Stimulated activated CD4-positive, alpha-beta T cell treated with anti-CD3 and anti-CD28 coated beads, Interleukin-1b, Interleukin-23, amount 100 ng/mL, for 48 hours (primary cell): ENCODE measurements at places on chromosomes 6 and 20.

DNA sequence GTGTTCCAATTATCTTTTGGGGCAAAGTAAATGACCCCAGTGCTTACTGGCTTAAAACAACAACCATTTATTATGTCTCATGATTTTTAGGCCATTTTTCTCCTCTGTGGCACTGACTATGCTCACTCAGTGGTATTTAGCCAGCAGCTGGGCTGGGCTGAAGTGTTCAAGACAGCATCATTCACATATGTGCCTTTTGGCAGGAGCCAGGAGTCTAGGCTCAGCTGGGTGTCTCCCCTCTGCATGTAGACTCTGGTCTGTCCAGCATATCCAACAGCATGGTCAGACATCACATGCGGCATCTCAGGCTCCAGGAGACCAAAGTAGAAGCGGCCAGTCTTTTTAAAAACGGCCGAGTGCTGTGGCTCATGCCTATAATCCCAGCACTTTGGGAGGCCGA is 120.3 kb upstream of the TOP1 start:
- DNase-seq: no peak

- no peak for DNase-seq
These were observed 103.3 kb downstream of the IBTK start for GRCh38 chr6:82144007-82144851.

- DNase-seq: no peak
These were observed 157.7 kb downstream of the PREX1 start for GRCh38 chr20:48669946-48670605.

GRCh38 chr6:22954749-22955385 is 385.5 kb downstream of the HDGFL1 start:
- no peak for DNase-seq

DNA sequence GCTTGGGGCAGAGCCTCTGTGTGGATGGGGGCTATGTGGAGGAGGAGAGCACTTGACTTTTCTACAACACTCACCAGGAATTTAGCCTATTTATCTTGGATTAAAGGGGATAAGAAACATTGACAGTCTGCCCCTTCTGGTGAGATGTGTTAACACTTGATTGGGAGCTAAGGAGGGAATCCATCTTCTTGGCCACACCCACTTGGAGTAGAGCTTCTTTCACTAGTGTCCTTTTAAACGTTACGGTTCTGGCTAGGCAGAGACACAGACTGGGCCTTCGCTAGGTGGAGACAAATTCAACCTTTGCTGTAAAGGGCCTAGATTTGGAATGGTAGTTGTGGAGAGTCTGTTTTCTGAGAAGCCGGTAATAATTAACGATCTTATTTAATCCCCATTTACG is 15.5 kb upstream of the TPBG start:
- no peak for DNase-seq

- DNase-seq: no peak
These were observed 97.9 kb downstream of the RCAN2 start for GRCh38 chr6:46393161-46393939.

DNA sequence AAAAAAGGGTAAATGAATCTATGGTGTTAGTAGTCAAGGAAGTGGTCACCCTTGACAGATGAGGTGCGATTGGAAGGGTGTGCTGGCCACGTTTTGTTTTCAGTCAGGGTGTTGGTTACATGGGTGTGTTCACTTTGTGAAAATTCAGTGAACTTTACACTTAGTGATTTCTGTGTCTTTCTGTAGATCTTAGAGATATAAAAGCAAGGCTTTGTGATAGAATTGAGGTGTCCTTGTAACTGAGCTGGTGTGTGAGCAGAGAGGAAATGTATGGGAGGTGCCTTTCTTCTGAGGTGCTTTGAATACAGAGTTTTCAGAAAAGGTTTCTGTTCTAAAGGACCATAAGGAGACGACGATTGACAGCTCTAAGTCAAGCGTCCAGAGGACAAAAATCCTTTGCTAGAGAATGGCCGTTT is 90.5 kb downstream of the SAMD3 start:
- DNase-seq: peak; percentile 63

DNA sequence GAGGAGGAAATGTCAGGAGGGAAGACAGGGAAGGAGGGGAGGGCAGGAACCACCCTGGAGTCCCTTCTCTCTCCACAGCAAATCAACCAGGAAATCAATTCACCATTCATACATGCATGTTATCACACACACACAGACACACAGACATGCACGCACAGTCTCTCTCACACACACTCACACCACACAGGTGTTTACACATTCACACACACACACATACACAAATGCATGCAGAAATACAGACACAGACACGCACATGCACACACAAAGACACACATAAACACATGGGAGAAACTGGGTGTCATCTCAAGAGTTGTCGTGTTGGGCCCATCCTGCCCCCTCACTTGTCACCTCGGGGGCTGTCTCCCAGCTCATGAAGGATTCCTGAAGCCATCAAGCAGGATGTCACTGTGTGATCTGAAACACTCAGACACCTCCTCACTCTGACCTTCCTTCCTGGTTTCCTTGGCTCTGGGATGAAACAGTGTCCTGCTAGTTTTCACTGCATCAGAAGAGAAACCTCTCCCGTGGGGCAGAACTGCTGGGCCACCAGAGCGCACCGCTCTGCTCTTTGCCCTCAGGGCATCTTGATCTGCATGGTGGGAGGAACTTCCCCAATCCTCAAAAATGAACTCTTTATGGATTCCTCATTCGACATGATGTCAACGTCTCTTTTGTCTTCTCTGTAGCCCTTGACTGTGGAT is 9.2 kb downstream of the RAET1G start:
- DNase-seq: no peak

GRCh38 chr20:53212018-53212417 is 239.9 kb downstream of the TSHZ2 start:
- DNase-seq: no peak

GRCh38 chr20:7673841-7674240 is 266.4 kb downstream of the HAO1 start:
- DNase-seq: no peak

GRCh38 chr6:133609415-133610226 is 279.3 kb upstream of the TCF21 start:
- no peak for DNase-seq

GRCh38 chr6:13377054-13377758 is 48.9 kb upstream of the TBC1D7 start:
- no peak for DNase-seq

DNA sequence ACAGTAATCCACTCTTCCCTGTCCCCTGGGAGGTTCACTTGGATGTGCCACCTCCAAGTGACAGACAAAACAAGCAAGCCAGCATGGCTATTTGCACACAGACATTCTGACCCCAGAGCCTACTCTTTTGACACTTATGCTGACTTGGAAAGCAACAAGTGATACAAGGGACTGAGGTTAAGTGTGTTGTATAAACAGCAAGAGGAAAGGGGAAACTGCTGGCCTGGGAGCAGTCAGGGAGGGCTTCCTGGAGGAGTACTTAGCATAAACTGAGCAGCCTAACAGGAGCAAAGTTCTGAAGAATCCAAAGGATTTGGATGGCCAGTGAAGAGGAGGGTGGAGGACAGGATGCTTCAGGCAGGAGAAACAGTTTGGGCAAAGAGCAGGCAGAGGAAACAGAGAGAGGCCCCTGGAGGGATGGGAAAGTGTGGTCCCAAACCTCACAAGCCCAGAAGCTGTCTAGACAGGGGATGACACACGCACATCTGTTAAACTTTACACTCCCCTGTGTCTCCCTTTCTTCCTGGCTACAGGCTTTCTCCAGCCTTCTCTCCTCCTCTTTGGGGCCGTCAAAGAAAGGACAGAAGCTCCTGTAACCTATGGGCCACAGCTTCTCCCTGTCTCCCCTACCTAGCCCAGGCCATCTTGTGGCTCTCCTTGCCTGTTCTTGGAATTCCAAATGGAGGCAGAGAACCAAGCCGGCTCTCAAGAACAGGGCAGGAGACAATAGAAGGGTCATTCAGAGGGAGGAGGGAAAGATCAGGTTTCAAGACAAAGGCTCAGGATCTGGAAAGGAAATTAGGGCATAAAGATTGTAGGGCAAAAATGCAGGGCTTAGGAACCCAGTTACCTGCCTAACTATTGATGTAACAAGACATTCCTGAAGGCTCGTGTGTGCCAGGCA is 19.3 kb downstream of the SULF2 start:
- no peak for DNase-seq

- DNase-seq: no peak
These were observed 120.7 kb upstream of the CLDN20 start for GRCh38 chr6:155143029-155143577.

DNA sequence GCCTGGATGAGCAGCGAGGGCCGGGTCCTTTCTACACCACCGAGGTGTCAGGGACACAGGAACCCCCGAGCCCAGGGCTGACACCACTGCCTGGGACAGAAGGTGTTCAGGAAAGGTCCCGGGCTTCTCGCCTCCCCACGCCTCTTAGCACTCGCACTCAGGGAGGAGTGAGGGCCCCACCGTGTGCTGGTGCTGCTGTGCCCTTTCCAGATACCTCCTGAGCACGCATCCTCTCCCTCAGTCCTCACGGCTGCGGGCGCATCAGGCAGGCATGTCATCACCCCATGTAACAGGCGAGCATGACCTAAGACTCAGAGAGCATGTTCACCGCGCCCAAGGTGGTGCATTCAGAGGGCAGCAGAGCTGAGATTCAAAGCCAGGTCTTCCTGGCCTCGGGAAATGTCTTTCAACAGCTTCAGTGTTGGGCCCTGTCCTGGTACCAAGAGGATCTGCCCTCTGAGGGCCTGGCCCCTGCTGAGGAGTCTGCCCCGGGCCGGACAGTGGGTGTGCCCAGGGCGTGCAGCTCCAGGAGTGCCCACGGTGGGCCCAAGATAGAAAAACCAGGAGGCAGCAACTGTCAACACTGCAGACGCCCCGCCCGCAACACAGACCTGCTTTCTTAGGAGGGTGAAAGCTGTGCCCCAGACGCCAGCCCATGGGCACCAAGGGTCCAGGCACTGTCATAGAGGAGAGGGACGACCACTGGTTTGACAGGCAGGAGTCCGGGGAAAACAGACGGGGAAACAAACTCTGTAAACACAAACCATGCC is 29.2 kb downstream of the TGM2 start:
- no peak for DNase-seq

DNA sequence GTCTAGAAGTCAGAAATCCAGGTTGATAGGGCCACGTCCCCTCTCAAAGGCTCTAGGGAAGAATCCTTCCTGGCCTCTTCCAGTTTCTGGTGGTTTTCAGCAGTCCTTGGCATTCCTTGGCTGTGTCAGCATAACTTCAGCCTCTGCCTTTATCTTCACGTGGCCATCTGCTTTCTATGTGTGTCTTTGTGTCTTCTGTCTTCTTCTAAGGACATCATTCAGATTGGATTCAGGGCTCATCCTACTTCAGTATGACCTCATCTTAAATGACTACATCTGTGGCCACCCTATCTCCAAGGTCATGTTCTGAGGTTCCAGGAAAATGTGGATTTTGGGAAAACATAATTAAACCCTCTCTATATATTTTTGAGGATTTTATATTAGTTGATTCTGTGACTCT is 23.0 kb downstream of the C6orf89 start:
- DNase-seq: no peak

GRCh38 chr20:38418509-38419204 is 16.5 kb downstream of the SNHG17 start:
- DNase-seq: no peak

DNA sequence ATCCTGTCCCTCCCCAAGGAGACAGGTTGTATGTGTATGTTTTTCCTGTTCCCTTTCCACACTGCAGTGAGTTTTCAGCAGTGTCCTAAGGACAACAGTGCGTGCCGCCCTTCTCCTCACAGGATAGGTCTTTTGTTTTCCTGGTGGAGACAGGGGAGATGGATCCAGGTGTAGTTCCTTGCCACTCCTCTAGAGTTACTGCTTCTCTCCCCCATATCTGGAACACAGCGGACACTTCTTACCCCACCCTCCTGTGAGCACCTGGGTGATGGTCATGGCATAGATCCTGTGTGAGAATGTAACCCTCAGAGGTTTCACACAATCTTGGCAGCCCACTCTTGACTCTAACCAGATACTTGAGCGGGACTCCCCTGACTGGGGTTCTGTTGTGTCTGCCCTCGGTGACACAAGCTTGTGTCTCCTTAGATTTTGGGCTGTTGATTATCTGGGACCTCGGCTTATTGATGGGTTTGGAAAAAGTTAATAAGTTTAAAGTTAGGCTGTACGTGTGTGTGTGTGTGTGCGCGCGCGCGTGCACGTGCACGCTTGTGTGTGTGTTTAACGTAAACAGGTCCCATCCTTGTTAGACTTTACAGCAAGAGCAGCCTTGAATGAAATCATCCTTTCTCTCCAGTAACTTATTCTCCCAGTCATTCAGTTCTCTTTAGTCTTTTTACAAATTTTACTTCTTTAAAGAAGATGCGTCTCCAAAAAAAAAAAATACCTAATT is 131.3 kb upstream of the EDN1 start:
- DNase-seq: no peak

- no peak for DNase-seq
These were observed 281.1 kb upstream of the MAN1A1 start for GRCh38 chr6:119630561-119631192.

GRCh38 chr20:53902968-53903651 is 167.3 kb downstream of the BCAS1 start:
- no peak for DNase-seq

GRCh38 chr6:125066964-125067363 is 86.6 kb upstream of the TPD52L1 start:
- no peak for DNase-seq

DNA sequence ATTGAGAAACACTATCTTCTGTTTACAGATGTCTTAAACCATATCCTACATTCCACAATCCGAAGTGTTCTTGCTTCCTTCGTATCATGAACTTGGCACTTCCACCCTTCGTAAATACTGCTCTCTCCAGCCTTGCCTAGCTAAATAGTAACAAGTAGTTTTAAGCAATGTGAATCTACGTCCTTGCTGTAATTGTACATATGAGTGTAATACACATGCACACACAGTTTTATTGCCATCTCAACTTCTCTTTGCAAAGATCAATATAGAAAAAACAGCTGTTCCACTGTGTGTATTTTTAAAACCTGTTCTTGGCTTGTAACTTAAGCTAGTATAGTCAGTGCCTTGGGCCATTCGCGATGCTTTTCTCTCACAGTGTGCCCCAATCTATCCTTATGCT is 1524.7 kb downstream of the GRIK2 start:
- no peak for DNase-seq

DNA sequence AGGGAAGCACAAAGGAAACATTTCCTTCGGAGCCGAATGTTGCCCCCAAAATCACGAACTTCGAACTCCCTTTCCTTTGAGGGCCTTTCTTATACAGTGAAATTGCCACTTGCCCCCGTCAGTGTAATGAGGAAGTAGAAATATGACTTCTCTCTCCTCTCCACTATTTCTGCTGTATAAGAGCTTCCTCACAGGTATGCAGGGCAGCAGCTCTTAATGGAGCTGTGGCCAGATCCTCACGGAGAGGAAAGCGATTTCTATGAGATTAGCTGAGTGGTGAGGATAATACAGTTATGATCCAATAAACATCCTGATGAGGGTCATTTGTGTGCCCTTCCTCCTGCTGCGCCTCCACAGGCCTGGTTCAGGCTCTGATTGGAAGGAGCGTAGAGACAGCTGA is 10.8 kb upstream of the CPNE5 start:
- DNase-seq: no peak

- no peak for DNase-seq
These were observed 102.1 kb downstream of the DLGAP4 start for GRCh38 chr20:36408219-36408618.
